ENCODE measurements at places on chromosomes 2 and 18. TPM values are rescaled to one million over a fixed set of nuclear protein-coding genes. Genes with fewer than 3 reads are reported as not detected.

DNA sequence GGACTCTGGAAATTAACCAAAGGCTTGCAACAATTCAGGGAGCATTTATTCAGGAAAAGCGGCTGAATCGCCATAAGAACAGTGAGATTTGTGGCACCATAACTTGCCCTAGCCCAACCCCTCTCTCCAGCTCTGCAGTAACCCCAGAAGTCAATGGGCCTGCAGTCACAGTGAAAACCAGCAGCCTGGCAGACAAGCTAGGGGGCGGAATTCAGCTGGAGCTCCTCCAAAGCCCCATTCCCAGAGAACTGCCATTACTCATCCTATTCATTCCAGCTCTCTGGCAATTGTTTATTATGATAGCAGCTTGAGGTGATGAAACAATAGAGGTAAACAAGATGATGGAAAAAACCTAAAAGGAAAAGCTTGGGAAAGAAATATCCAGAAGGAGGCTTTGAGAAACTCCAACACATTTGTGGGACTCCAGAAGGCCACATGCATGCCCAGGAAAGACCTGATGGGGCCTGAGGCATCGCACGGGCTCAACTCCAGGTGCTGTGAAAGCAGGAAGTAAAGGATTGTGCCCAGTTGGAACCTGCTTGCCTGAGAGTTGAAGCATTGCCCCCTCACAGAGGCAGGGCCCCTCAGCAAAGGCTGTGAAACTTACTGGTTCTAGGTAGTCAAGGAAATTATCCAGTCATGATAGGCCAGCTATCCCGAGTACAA, 126.7 kb downstream of the TWIST2 start:
- DNase-seq = no peak

LIMS3 gene
- polyA plus RNA-seq = 1.6 TPM

DNA sequence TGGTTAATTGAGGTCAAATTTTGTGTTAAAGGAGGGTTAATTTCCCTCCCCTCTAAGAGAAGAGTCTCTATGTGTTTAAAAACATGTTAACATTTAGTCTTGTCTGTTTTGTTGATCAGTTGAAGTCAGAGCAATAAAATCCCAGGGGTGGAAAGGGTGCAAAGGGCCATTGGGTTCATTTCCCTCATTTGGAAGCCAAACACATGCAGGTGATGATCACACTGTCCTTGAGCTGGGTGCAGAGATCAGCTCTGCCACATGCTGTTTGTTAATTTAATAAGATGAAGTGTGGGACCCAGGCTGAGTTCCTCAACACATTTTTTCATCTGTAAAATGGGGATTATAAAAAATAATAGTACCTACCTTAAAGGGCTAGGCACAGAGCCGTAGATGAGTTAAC, 260.9 kb downstream of the LPIN1 start:
- no peak for DNase-seq

- no peak for DNase-seq
Observed at GRCh38 chr2:86097913-86098312, 7.8 kb downstream of the POLR1A start.

TRIP12 gene
- polyA plus RNA-seq = 106 TPM

All from spinal cord (tissue), 10 donors.